GM23338 (cell line): ENCODE measurements at places on chromosomes 7 and 10.

DNA sequence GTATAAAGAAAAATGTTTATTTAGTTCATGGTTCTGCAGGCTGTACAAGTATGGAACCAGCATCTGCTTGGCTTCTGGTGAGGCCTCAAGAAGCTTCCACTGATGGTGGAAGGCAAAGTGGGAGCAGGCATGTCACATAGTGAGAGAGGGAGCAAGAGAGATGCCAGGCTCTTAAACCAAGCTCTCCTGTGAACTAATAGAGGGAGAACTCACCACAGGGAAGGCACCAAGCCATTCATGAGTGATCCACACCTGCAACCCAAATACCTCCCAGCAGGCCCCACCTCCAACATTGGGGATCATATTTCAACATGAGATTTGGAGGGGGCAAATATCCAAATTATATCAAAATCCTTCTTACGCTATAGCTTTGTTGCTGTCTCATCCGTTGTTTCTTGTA is 113.1 kb downstream of the CPED1 start:
- peak; percentile 53 for DNase-seq

- no peak for DNase-seq
Measured at GRCh38 chr7:105219771-105220160, 169.0 kb downstream of the SRPK2 start.

GRCh38 chr7:135238112-135238744 is 4.6 kb downstream of the STRA8 start:
- DNase-seq: peak; percentile 69

DNA sequence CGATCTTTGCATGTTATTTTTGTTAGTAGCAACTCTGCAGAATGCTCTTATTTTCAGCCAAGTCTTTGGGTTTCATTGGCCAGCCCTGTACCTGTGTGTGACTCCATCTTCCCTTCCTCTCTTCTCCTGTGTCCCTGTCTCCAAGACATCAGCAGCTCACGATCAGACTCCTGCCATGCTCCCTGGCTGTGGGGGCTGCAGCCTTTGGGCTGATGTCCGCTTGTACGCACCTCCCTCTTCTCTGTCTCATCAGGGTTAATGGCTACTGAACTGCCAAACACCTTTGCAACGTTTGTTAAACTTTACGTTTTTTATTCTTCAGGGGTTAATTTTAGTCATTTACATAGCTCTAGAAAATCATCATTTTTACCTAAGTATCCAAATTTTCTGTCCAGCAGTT is 103.5 kb upstream of the RET start:
- DNase-seq: no peak

GRCh38 chr7:125445836-125446235 is 516.2 kb upstream of the POT1 start:
- no peak for DNase-seq

DNA sequence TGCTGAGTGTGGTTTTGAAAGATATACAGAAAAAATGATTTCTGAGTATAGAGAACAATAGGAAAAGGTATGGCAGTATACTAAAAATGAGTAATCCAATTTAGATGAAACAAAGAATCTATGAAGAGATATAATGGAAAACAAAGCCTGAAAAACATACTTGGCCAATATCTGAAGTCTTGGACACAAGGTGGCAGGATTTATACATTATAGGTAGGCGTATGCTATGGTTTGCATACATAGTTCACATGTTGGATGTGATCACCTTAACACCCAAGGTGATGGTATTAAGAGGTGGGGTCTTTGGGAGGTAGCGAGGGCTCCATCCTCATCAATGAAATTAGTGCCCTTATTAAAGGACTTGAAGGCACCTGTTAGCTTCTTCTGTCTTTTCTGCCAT is 34.5 kb upstream of the BPGM start:
- DNase-seq: no peak

DNA sequence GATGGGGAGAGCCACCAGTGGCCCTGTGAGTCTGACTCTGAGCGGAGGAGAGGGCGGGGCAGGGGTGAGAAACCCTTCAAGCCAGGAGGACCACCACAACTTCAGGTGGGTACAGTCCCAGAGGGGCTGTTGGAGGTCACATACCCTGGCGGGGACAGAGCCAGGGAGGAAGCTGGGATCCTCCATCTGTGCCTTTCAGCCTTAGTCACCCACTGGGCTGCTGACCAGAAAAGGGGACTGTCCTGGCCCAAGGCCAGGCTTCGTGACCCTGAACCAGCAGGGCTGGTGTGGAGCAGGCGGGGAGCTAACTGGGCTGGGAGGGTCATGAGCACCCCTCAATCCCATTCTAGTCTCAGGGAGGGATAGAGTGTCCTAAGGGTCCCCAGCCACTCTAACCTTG is 1.5 kb upstream of the CALHM3 start:
- DNase-seq: no peak

- no peak for DNase-seq
Measured at GRCh38 chr10:71072823-71073210, 139.6 kb upstream of the UNC5B start.

DNA sequence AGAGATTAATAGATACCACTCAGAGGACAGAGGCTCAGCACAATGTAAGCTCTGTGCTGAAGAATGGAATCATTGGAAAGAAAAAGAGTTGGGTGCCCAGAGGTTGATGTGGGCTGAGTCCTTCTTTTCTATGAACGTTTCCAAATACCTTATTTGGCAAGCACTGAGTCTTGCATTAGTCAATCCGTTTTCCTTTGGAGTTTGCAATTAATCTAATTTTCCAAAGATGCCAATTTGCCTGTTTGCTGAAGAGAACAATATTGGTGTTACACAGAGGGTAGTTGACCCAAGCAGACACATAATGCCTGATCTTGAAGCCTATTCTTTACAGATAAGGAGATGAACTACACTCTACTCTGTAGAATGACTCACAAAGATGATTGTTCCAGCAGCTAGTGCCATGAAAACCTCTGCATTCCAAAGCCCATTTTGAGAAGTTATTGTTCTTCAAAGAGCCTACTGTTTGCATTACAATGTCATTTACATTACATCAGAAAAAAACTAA is 55.4 kb upstream of the MET start:
- DNase-seq: peak; percentile 59

- DNase-seq: no peak
Measured at GRCh38 chr7:64867863-64868440, 35.1 kb upstream of the ZNF273 start.

GRCh38 chr10:68105820-68106219 is 3.5 kb upstream of the MYPN start:
- no peak for DNase-seq

DNA sequence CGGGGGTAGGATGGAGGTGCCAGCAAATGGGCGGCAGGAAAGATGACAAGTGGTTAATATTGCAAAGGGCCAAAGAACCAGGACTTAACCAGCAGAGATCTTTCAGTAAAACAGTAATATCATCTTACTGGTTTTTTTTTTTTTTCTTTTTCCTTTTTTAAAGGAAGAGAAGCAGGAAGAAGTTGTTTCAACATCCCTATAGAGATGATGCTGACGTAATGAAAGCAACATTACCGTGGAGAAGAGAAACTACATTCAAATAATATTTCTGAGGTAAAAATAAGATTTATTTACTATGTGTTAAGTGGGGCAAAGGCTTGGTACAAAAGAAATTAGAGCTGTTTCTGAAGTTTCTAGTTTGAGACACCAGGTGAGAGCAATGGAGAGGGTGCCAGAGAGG is 11.0 kb downstream of the MINDY3 start:
- DNase-seq: no peak

GRCh38 chr10:8066124-8066523 is 11.6 kb downstream of the GATA3 start:
- DNase-seq: no peak

DNA sequence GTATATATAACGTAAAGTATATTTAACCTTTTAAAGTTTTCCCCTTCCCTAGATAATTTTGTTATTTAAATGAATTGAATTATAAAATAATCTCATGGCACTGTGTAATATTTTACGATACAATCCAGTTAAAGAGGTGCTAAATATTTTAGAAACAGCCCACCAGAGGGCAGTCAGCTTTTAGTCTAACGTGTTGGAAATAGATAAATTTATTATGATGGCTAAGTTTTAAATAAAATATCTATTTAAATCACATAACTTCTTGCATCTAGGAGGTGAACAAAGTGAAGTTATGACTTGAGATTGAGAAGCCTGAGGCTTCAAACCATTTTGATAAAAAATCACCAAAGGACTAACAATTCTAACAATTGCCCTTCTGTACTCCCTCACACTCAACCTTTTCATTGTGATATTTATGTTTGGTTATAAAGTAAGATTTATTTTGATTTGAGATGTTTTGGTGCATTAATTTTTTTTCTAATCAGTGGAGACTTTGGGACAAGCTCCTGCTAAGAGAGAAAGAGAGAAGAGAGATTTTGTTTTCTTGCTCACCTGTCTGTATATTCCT is 171.5 kb upstream of the SP4 start:
- DNase-seq: peak; percentile 58

DNA sequence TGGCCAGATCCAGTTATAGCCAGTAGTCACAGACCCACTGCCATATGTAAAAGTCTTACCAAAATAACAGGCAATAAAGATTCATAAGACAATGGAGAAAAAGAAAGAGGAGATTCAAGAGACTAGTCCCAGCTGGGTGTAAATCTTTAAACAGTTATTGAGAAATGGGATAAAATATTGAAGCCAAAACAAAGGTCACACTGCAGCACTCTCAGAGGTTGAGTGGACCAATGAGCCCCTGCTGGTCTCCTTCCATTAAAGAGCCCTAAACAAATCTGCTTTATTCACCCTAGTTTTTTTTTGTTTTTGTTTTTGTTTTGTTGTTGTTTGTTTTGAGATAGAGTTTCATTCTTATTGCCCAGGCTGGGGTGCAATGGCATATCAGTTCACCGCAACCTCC is 98.8 kb downstream of the JMJD1C start:
- DNase-seq: no peak

- no peak for DNase-seq
Measured at GRCh38 chr10:1233031-1233430, 176.8 kb downstream of the WDR37 start.

DNA sequence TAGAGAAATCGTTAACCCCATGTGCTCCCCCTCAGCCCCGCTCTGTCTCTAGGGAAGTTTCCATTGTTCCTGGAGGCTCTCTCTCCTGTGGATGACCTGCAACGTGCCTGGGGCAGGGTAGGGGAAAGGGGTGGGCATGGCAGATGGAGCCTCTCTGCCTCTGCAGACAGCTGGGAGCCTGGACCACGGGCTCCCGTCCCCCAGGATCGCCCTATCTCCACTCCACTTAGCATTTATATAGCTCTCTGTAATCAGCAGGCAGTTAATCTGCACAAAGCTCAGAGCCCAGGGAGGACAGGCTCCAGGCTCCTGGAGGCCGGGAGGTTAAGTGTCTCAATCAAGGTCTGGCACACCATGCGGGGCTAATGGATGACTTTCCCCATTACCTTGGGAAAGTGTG is 369.7 kb downstream of the PLXNA4 start:
- DNase-seq: no peak

DNA sequence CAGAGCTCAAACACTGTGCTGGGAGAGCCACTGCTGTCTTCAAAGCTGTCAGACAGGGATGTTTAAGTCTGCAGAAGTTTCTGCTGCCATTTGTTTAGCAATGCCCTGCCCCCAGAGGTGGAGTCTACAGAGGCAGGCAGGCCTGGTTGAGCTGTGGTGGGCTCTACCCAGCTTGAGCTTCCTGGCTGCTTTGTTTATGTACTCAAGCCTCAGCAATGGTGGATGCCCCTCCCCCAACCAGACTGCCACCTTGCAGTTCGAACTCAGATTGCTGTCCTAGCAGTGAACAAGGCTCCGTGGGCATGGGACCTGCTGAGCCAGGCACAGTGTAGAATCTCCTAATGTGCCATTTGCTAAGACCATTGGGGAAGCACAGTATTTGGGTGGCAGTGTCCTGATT is 4.6 kb upstream of the CYP2C19 start:
- DNase-seq: peak; percentile 1

DNA sequence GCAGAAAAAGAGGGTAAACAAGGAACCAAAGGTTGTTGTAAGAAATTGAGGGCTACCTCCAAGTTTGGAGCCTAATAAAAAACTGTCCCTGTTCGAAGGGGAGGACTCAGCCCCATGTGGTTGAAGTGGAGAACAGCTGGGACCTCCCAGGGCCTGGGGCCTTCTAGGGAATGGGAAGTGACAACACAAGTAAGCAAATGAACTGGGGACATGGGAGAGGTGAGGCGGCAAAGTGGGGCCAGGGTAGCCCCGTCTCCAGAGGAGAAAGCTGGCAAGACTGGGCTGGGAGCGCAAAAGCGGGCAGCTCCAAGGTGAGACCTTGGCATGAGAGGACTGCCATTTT is 198.1 kb downstream of the ZNF438 start:
- DNase-seq: peak; percentile 36

DNA sequence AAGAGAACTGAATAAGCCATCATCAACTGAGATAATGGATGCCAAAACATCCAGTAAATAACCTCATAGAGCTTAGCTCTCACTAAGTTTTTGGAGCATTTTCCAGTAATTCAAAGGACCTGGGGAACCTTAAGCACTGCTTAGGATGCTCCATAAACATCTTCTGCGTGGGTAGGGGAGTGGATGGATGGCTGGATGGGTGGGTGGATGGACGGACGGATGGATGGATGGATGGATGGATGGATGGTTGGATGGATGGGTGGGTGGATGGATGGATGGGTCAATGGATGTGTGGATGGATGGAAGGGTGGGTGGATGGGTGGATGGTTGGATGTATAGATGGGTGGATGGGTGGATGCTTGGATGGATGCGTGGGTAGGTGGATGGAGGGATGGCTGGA is 9.0 kb downstream of the CYP2E1 start:
- no peak for DNase-seq

- no peak for DNase-seq
Measured at GRCh38 chr10:79344502-79345195, 2.6 kb upstream of the PPIF start.

DNA sequence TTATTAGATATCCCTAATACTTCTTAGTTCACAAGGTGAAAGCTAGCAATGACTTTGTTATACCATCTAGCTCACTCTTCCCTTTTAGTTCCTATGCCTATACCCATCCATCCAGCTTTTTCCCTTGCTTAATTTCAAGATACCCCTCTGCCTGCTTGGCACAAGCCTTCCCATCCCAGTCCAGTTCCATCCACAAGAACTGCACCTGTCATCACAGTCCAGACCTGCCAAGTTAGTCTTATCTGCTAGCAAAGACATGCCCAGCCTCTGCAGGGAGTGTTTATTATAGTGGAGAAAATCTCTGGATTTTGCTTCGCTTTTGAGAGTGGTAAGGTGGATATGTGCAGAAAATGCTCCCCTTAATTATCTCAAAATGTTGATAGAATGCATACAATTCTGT is 158.2 kb downstream of the ST7 start:
- DNase-seq: no peak

- DNase-seq: peak; percentile 15
Measured at GRCh38 chr7:14936554-14936953, 34.0 kb upstream of the DGKB start.
